ENCODE measurements at places on chromosomes 4 and X. TPM values are rescaled to one million over a fixed set of nuclear protein-coding genes. Genes with fewer than 3 reads are reported as not detected.

GRCh38 chrX:49959602-49960001 is 37.2 kb downstream of the CLCN5 start:
- H3K27me3 ChIP-seq: no peaks in the 10 kb centered on the region
- H3K4me3 ChIP-seq: no peak overlapping the region
- H3K4me1 ChIP-seq: no peaks in the 10 kb centered on the region
- no peaks in the 10 kb centered on the region for H3K36me3 ChIP-seq

GRCh38 chrX:110428144-110428543 is 69.5 kb downstream of the RTL9 start:
- DNase-seq: no peak
- H3K36me3 ChIP-seq: no peaks in the 10 kb centered on the region
- H3K4me3 ChIP-seq: no peak overlapping the region
- peaks cover 9% of the 10 kb centered on the region for H3K27me3 ChIP-seq
- peaks cover 18% of the 10 kb centered on the region for H3K4me1 ChIP-seq

- no peak for DNase-seq
- H3K4me1 ChIP-seq: peaks cover 9% of the 10 kb centered on the region
- peaks cover 1% of the 10 kb centered on the region for H3K36me3 ChIP-seq
Measured at GRCh38 chr4:15117270-15117946, 115.1 kb downstream of the CPEB2 start.

- no peaks in the 10 kb centered on the region for H3K27me3 ChIP-seq
- no peak for DNase-seq
- H3K27ac ChIP-seq: no peak overlapping the region
Measured at GRCh38 chrX:32268207-32268606, 943.1 kb downstream of the DMD start.

DNA sequence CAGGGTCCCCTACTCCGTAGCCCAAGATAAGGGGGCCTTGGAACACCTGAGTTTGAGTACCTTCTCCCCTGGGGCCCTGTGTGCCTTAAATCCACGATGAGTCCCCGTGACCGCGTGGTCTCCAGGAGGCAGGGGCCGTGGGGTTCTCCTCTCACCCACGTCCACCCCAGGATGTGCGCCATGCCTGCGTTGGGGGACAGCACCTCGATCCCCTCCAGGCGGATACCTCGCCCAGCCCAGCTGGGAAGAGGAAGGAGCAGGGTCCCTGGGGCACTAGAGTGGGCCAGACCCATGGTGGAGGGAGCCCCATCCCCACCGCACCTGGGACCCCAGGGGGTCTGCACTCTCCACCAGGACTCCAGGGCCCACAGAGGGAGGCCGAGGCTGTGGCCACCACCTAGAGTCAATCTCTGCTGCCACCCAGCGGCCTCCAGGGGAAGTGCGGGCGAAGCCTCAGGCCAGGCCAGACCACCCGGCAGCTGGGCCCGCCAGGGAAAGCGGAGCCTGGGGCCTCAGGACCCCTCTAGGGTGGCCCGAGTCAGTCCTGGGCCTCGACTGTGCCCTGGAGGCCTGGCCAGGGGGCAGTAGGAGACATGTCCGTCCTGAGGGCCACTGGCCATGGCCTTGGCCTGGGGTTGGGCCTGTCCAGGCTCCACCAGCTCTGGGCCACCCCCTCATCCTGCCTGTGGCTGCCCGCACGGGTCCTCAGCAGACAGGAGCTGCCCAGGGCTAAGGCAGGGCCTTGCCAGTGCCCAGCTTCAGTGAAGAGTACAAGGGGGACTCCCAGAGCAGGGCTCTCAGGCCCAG is 55.0 kb downstream of the FAM53A start:
- H3K4me3 ChIP-seq: no peak overlapping the region
- peaks cover 2% of the 10 kb centered on the region for H3K4me1 ChIP-seq
- DNase-seq: peak; percentile 80
- no peak overlapping the region for H3K27ac ChIP-seq
- no peaks in the 10 kb centered on the region for H3K36me3 ChIP-seq
- peaks cover 3% of the 10 kb centered on the region for H3K27me3 ChIP-seq

DNA sequence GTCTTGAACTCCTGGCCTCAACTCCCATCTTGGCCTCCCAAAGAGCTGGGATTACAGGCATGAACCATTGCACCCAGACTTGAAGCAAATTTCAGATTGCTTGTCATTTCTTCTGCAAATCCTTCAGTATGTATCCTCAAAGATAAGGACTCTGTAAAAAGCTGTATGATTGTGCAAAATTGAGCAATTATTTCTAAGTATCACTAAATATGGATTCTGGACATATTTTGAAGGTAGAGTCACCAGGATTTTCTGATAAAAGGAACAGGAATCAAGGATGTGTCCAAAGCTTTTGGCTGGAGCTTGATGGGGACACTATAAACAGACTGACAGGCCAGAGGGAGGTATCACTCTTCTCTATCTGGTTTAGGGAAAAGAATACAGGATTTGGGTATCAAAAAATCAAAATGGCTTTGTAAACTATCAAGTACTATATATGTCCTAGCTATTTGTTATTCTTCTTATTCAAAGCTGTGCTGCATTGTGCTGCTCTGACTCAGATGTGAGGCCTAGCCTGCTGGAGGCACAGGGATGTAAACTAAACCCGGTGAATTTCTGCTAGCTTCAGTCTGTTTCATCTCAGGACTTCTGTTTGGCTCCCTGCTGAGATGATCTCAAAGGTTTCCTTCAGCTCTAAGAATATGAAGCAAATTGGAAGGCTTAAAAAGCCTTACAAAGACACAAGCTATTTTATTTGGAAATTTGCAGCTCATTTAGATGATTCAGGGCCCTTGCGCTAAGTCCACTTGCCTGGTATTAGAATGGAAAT is 8.3 kb downstream of the RPS4X start:
- peaks cover 30% of the 10 kb centered on the region for H3K36me3 ChIP-seq
- H3K4me3 ChIP-seq: no peak overlapping the region

Gene SRPX2
- total RNA-seq: 0.38 TPM
